M059J (cell line): ENCODE measurements at places on chromosomes 7 and 10.

- DNase-seq, result peak; percentile 32
These were observed 294.2 kb downstream of the IPMK start for GRCh38 chr10:57973451-57973850.

- no peak for DNase-seq
These were observed 88.0 kb upstream of the PFKP start for GRCh38 chr10:2979306-2979705.

GRCh38 chr7:134963036-134963435 lies 23.3 kb upstream of the AGBL3 start:
- DNase-seq, result no peak

- no peak for DNase-seq
These were observed 54.3 kb upstream of the DPYSL4 start for GRCh38 chr10:132132421-132132841.

- no peak for DNase-seq
These were observed 126.3 kb downstream of the WDR37 start for GRCh38 chr10:1182280-1183032.

GRCh38 chr10:27035163-27035562 lies 65.1 kb downstream of the ANKRD26 start:
- no peak for DNase-seq

DNA sequence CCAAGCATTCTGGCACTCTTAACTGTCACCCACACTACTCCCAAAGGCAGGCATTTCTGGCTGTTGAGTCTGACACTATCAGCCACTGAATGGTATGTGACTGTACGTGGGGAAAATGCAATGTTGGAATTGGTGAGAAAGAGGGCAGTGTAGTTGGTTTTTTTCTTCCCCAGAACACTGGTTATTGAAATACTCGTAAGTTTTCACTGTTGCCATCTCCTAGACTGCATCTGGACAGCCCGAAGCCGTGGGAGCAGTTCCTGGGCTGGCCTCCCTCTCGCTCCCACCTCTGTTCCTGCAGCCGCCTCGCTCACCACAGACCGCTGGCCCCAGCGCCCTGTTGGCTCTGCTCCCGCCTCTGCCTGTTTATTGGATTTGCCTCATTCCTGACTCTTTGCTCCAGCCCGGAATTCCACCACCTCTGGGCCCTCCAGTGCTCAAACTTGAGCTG lies 5.7 kb downstream of the PLCE1 start:
- peak; percentile 92 for DNase-seq

DNA sequence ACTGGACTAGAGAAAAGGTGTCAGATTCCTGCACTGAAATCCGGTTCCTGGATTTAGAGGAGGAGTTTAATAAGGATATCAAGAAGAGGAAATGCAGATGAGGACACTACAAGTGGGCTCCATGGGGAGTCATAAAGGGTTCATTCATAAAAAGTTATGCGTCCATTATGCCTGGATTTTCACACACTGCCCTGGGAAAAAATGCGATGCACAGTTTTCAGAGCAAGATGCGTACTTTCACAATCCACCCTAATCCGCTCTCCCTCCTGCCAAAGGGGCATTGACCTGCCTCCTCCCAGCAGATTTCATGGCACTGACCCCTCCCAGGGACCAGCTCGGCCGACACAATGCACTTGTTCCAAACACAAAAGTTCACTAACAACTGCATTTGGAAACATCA lies 42.2 kb upstream of the OPALIN start:
- DNase-seq, result no peak

- DNase-seq, result peak; percentile 67
These were observed 141.0 kb downstream of the PTEN start for GRCh38 chr10:88004451-88004850.

- no peak for DNase-seq
These were observed 41.1 kb upstream of the TFEC start for GRCh38 chr7:116071629-116072028.

DNA sequence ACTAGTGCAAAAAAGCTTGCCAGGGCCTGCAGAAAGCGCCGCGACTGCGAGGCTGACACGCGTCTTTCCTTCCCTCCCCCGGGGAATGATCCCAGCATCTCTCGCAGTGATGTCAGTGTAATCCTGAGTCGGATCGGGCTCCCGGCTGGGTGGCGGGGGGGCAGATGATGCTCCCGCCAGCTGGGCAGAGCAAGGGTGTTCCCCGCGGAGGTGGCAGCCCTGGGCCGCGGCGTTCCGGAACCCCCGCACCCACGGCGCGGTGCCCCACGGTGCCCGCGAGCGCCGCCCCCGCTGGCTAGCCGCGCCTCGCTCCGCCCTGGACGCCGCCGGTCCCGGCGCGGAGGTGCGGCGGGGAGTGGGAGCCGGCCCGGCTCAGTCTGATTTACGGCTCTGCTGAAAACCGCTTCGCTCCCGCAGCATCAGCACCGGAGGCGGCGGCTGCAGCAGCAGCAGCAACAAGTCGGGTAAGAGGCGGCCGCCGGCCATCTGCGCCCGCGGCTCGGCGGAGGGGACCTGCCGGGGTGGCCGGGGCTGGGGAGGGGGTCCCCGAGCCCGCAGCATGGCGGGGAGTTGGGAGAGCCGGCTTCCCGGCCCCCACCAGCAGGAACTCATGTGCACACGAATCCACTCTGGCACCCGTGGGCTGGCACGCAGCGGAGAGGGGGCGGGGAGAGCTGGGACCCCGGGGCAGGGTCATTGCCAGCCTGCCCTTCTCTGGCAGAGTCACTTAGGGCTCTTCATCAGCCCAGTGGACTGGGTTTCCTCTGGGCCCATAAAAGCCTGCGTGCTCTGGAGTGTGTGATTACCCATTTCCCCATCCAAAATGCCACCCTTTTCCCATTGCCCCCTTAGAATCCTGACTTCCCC lies at the start of gene ZNF365:
ZNF365 (plus strand) TSS at position 375 of the 867 bp plus-strand sequence. CDS start 1,825 bp downstream, outside the sequence.
- peak; percentile 52 for DNase-seq

- peak; percentile 61 for DNase-seq
These were observed 247.9 kb upstream of the PTN start for GRCh38 chr7:137591421-137591837.

GRCh38 chr10:71921324-71922027 lies 42.7 kb upstream of the CHST3 start:
- peak; percentile 72 for DNase-seq

GRCh38 chr10:91190388-91190870 lies 30.0 kb upstream of the PCGF5 start:
- peak; percentile 68 for DNase-seq

GRCh38 chr7:117139397-117139984 lies 183.4 kb downstream of the WNT2 start:
- DNase-seq, result no peak

- no peak for DNase-seq
These were observed 28.2 kb downstream of the KAT6B start for GRCh38 chr10:74854610-74855009.

- DNase-seq, result peak; percentile 61
These were observed 63.7 kb downstream of the TRUB1 start for GRCh38 chr10:115001506-115002381.

DNA sequence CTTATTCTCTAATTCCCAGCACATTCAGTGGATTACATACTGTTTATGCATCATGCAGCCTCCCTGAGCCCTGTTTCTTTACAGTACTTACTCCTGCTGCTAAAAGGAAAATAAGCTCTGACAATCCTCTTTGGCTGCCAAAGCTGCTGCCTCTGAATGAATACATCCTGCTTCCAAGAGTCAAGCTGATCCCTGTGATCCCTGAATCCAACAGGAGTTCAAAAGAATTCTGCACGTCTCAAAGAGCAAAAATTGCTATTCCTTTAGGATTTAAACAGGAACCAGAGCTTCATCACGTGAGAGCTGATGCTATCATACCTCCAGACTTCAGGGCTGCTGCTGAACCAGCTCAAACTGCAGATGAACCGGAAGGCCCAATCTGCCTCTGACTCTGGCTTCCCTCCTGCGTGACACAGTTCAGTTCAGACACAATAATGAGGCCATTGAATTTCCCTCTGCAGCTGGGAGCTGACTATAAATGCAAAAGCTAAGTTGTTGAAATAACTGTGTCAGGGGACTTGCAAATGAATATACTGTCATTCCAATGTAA lies 851.0 kb upstream of the PHF14 start:
- no peak for DNase-seq

DNA sequence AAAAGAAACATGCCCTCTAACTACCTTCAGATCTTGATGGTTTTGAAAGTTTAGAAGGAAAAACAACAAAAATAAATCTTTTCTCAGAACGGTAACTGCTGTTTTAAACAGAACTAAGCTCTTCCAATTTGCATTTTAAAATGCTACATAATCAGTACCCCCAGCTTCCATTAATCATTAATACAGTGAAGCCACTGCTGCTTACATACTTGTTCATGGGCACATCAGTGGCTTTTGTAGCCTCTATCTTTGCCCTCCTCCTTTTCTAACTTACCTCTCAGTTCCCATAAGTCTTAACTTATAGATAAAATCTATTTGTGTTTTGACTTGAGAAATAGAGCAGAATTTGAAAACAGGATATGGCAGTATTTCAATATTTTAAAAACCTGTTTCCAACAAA lies 109.1 kb downstream of the POLL start:
- no peak for DNase-seq

DNA sequence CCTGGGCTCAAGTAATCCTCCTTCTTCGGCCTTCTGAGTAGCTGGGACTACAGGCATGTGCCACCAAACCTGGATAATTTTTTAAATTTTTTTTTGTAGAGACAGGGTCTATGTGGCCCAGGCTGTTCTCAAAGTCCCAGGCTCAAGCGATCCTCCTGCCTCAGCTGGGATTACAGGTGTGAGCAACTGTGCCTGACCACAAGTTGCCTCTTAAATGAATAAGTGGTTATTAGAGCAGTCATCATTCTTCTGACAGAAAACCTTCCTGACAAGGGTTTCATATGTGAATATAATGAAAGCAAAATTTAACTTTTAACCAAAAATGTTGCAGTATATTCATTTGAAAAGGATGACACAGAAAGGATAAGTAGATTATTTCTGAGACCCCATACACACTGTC lies 532.5 kb downstream of the GRM8 start:
- no peak for DNase-seq

GRCh38 chr10:36556468-36556867 lies 568.9 kb upstream of the ANKRD30A start:
- peak; percentile 37 for DNase-seq

GRCh38 chr7:159142199-159142598 lies 2.5 kb downstream of the VIPR2 start:
- no peak for DNase-seq

GRCh38 chr10:20954519-20954918 lies 57.4 kb upstream of the NEBL start:
- no peak for DNase-seq

- DNase-seq, result no peak
These were observed 32.0 kb downstream of the TBATA start for GRCh38 chr10:70753026-70753663.

DNA sequence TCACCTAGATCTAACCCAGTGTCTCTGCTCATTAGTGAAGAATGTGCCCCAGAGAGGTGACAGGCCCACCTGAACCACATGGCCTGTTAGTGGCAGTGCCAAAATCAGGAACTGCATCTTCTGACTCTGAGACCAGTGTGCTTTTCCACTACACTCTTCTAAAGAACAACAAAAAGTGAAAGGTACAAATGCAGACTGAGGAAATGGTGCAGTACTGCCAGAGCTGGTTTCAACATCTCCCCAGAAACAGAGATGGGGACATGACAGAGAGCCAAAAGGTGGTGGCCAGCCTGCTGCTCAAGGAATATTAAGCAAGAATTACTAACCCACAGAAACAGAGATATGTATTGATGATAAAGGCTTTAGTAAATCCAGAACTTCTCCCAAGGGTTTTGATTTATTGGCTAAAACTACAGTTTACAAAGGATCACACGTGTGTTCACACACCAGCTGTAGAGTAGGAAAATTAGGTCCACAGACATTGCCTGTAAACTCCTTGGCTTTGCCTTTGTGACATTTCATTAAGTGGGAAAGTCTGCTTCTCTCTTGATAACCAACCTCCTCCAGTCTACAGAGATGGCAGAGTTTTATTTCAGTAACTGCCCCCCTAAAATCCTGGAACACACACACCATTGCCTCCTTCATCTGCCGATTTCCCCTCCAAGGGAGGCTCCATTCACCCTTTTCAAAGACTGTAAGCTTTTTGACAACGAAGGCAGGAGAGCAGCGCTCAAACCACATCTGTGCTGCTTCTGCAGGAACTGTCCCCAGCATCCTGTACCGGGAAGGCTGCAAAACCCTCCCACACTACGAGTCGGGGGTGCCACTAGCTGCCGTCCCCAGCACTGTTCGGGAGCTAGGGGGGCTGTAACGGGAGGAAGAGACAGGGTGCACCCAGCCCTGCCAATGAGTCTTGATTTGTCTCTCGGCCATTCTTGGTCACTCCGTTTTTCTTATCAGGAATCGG lies 29.8 kb downstream of the GSDME start:
- no peak for DNase-seq

DNA sequence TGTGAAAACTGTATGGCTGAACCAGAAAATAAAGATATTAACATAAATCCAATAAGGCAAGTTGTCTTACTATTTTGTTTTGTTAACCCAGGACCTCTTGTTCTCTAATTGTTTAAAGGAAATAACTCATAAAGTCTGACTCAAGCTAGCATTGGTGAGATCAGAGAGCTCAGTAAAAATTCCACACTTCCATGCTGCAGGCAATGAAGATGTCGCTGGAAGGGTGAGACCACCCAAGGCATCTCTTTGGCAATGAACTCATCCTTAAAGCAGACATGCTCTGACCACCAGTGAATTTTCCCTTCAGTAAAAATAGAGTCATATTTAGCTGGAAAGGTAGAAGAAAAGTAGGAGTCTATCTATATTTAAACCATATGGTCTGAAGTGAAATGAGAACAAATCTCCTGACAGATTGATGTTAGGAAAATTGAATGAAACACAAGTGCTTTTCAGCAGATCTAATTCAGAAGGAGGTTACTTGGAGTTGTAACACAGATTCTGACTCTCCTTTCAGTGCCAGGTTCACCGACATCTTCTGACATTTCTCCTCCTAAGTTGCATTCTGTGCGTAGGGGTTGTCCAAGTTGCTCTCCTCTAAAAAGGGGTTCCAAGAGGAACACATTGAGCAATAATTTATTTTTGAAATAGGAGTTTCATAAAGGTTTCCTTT lies 32.8 kb upstream of the VIPR2 start:
- DNase-seq, result no peak

- DNase-seq, result no peak
These were observed 48.1 kb upstream of the BMS1 start for GRCh38 chr10:42734536-42734935.

GRCh38 chr7:138987686-138988085 lies 6.5 kb upstream of the KIAA1549 start:
- no peak for DNase-seq

- no peak for DNase-seq
These were observed 314.7 kb downstream of the BICC1 start for GRCh38 chr10:58827381-58827780.

GRCh38 chr10:133142523-133143199 lies 17.4 kb upstream of the KNDC1 start:
- no peak for DNase-seq

GRCh38 chr7:147415991-147416390 lies 1174.6 kb upstream of the C7orf33 start:
- no peak for DNase-seq

- DNase-seq, result no peak
These were observed 544.3 kb downstream of the TCERG1L start for GRCh38 chr10:130767116-130767730.

- DNase-seq, result peak; percentile 51
These were observed 751 bp upstream of the GTPBP10 start for GRCh38 chr7:90345595-90346335.

- peak; percentile 45 for DNase-seq
These were observed 24.7 kb upstream of the ANKRD1 start for GRCh38 chr10:90945491-90946070.
